ENCODE measurements at places on chromosomes 2 and 18. TPM values are rescaled to one million over a fixed set of nuclear protein-coding genes. Genes with fewer than 3 reads are reported as not detected.
A peak's percentile ranks its signal among the peaks of the same experiment; 100 is the strongest.

DNA sequence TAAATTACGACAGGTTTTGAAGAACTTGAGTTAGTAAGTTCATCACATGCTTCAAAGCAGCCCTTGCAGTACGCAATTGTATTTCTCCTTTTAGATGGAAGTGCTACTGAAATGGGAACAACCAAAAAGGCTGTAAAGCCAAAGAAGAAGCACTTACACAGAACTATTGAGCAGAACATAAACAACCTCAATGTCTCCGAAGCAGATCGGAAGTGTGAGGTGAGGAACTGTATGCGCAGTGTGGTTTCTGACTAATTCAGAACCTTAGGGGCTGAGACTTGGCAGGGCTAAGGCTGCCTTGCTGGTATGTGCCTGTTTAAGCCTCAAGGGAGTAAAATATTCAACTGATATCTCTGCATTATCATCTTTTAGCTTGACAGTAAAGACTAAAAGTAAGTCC, 8.4 kb downstream of the NCAPH start:
- DNase-seq = no peak

DNA sequence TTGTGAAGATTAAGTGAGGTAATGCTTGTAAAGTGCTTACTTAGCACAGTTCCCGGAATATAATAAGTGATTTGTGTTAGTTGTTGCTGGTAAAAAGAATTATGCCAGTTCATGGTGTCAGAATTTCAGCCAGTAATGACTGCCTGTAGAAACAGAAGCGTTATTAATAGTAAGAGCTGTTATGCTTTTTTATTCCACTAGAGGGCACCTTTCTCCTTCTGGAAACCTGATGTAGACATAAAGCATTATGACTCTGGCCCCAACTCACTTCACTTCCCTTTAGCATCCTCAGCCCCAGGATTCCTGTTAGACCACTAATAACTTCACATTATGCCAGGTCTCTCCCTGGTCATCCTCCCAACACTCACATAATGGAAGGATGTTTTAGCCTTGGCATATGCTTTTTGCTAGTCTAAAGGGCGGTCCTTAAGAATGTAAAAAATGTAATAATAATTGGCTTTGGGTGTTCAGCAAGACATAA, 34.9 kb downstream of the C18orf54 start:
- DNase-seq = peak; percentile 53

Gene FBXO48
- 1.7 TPM for polyA plus RNA-seq

DNA sequence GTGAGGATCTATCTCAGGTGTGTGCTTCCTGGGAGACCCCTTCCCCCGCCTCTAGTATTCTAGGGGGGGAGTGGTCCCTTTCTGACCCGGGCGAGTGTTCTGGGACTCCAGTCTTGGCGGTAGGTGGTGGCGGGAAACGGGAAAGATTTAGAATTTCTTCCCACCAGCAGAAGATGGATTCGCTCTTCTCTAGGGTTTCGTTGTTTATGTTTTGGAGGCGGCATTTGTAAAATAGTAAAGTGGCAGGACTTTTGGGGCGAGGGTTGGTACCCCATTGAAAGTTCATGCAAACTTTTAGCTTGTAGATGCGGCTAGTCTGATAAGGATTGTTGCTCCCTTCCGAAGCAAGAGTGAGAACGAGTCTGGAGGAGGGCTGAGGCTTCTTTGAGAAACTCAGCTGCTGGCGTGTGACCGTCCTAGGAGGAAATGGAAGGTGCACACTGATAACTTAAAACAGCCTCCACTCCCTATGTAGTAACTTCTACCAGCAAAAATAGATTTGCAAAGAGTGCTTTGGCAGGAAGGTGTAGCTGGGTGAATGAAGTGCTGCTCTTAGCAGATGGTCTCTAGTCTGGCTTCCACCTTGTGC, 412 bp downstream of the GPD2 start:
- DNase-seq = no peak

DNA sequence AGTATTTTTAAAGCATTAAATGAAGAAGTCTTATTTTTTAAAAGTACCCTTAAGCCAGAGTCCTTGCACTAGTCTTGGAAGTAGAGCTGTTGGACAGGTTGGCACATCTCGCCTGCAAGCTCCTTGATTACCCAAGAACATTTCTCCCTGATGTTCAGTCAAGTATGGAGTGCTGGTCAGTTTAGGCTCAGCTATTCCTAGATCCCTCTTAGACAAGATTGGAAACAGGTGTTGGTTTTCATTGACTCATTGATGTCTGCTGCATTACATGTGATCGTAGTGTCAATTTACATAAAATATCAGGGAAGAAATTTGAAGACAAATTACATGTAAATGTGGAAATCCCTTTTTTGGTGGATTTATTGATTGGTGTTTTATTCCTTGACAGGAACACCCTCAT, 170.4 kb downstream of the ZNF407 start:
- no peak for DNase-seq

DNA sequence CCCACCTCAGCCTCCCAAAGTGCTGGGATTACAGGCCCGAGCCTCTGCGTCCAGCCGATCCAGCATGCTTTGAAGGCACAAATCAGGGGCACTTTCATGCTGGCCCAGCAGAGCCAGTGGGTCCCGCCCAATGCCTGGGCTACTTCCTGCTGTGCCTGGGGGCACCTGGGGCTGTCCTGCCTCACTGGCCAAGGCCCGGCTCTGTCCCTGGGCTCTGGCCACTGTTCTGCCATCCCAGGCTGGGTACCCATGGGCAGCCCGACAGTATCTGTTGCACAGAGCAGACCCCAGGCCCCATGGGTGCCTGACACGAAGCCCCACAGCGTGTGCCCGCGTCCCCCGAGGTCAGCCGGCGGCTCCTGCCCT, 6.8 kb upstream of the GAL3ST2 start:
- DNase-seq = no peak

DNA sequence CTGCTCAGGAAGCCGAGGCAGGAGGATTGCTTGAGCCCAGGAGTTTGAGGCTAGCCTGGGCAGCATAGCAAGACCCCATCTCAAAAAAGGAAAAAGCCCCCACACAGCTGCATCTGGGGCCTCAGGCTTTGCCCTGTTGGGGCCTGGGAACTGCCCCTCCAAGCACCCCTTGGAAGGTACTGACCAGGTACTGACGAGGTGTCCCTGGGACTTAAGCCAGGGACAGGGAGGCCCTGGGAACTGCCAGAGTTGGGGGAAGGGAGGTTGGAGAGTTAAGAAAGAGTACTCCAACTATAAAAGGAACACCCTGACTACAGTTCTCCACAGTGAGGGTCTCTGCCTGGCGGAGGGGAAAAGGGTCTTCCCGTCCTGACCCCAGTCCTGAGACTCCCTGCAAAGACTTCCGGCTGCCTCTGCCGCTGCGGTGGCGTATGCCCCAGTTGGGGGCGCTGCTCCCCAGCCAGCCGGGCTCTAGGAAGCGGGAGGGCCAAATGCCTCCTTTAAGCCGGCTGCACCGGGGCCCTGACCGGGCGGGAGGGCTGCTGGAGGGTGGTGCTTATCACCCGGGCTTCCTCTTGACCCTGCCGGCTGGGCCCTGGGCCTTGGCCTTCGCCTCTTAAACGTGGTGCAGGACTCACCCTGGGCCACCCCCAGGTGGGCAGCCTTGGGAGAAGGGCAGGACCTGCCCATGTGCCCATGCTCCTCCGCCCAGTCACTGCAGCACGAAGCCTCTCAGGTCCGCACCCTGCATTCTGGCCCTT, 12.8 kb downstream of the SLC30A3 start:
- DNase-seq = peak; percentile 38

- no peak for DNase-seq
Measured at GRCh38 chr2:27959496-27959895, 69.0 kb downstream of the BABAM2 start.

Gene PIEZO2
- 16.9 TPM for polyA plus RNA-seq

- DNase-seq = no peak
Measured at GRCh38 chr2:236858661-236859060, 227.0 kb upstream of the COPS8 start.

GRCh38 chr2:230924470-230925341, at the start of gene GPR55:
TSS of gene GPR55 (minus strand) at chr2:230925242. CDS start at chr2:230910962, 14,280 bp downstream.
- no peak for DNase-seq

Gene PLCL1
- polyA plus RNA-seq = 19.4 TPM

Gene SEMA4F
- 5.8 TPM for polyA plus RNA-seq

DNA sequence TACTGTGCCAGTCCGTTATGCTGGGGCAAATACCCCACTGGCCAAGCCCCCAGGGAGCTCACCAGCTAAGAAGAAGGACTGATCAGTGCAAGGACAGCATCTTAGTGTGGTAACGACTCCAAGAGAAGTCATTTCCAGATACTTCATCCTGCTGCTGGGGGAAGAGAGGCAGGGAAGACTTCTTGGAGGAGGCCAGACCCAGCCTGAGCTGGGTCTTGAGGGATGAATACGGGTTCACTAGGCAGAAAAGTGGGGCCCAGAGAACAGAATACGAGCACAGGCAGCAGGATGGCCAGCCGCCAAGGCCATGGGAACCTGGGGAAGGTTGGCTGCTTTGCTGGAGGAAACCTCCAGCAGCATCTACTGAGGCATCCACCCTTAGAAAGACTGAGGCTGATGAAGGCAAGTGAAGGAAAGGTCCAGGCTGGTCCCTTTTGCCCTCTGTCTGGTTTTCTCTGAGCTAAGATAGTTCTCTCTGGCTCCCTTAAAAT, 84.1 kb downstream of the GLI2 start:
- no peak for DNase-seq

DNA sequence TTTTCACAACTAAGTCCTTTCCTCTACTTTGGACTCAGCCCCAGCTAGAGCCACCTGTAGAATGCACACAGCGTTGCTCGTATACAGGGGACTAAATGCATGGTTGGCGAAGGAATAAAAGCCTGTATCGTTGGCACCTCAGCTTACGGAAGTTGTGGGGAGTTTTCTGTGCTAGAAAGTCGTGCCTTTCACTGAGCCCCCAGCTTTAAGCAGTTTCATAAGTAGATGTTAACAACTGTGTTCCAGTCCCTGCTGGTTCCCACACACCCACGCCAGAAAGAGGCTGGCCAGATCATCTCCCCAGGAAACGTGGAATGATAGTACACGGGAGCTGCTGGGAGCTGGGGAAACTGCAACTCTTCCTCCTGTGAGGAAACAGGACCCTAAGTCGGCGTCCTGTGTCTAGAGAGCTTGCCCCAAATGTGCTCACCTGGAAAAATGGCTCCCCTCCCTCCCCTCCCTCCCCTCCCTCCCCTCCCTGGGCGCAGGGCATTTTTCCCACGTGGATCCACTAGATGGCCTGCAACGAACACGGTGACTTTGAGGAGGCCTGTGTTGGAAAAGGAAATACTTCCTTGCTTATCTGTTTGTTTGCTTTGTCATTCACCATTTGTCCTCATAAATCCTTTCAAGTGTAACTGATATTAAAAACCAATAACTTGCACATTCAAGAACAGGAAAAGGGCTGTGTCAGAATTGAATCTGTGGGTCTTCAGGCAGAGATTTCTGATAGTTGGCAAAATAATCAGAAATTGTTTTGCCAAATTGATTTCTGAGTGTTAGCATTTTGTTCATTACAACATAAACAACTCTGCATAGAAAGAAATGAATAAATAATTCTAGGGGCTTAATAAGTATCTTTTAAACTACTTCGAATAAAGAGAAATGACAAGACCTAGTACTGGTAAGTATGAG, 43.9 kb upstream of the RFX8 start:
- DNase-seq = peak; percentile 32

DNA sequence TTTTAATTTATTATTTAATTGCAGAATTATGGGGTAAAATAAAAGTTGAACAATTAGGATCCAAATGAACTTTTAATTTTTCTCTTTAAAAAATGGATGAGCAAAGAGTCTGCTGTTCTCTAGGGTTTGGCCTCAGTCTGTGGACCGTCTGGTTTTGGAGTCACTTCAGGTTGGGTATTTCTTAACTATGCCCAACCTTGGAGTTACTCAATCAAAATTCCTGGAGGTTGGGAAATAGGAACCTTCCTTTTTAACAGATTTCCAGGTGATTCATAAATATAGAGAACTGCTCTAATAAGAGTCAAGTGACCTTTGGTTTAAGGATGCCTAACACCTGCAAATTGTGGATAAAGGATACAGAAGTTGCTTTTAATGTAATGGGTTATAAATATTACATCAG, 241.5 kb upstream of the GCFC2 start:
- no peak for DNase-seq

Gene TMEM169
- 14.1 TPM for polyA plus RNA-seq

Gene LGALSL
- polyA plus RNA-seq = 38.6 TPM

- no peak for DNase-seq
Measured at GRCh38 chr18:29693334-29693733, 1349.2 kb downstream of the DSC3 start.

GRCh38 chr2:113768770-113769169, 12.3 kb upstream of the SLC35F5 start:
- no peak for DNase-seq

- DNase-seq = no peak
Measured at GRCh38 chr2:1662606-1663180, 81.6 kb downstream of the PXDN start.

DNA sequence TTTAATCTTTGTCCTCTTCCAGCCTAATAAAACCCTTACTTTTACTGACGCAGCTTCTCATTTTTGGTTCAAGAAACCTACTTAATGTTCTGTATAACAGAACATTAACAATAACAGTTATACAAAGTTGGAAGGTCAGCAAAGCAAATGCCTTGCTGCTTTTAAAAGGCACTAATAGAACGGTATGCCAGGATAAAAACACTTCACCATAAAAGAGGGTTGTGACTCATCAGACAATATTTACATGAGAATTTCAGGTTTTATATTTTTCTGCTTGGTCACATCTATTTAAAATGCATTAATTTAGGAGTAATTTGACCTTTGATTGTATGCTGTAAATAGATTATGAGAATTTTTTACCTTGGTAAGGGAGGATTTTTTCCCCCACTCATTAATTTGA, 3.0 kb downstream of the KLHL41 start:
- no peak for DNase-seq

- DNase-seq = peak; percentile 41
Measured at GRCh38 chr2:16281451-16282335, 341.3 kb downstream of the MYCN start.

DNA sequence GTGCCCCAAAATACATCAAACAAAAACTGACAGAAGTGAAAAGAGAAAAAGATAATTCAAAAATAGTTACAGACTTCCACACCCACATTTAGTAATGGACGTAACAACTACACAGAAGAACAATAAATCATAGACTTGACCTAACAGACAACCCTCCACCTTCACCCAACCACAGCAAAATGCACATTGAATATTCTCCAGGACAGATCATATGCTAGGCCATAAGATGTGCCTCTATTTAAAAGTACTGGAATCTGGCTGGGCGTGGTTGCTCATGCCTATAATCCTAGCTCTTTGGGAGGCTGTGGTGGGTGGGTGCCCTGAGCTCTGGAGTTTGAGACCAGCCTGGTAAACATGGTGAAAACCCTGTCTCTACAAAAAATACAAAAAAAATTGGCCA, 20.0 kb downstream of the SLC66A2 start:
- no peak for DNase-seq

Gene REG1B
- polyA plus RNA-seq = not detected

- no peak for DNase-seq
Measured at GRCh38 chr2:165746501-165746900, 47.5 kb downstream of the GALNT3 start.

Data from right renal cortex interstitium (tissue), 3 donors.